ENCODE measurements at places on chromosomes 6 and 20.

- no peak for DNase-seq
Observed at GRCh38 chr20:20582734-20583133, 129.7 kb downstream of the RALGAPA2 start.

DNA sequence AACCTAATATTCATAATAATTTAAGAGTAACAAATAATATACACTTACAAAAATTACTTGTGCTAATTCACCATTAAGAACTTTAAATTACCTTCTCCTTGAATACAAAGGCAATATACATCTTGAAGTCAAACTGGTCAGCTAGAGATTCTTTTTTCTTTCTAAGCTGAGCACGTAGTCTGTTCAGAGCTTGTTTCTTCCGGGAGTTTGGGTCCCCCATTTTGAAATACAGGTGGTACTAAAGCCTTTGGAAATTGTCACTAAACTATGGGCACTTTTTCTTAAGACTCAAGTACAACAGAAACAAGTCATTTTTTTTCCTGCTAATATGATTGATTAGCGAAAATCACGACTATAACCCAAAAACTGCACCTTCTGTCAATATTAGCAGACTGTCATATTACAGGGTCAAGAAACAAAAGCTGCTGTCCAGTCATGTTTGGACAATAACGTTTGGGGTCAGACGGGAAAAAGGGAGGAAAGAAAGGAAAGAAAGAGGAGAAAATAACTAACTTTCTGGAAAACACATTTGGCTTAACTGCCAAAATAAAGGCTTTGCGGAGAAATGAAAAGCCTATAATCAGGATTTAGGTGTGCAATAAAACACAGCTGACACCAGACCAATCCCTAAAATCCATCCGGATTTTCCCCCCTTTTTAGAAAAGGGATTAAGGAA, 367 bp downstream of the C6orf62 start:
- DNase-seq = no peak

GRCh38 chr20:22620342-22620741, 36.0 kb upstream of the FOXA2 start:
- no peak for DNase-seq

- no peak for DNase-seq
Observed at GRCh38 chr6:31659649-31660380, 763 bp downstream of the C6orf47 start.

- DNase-seq = no peak
Observed at GRCh38 chr6:107753778-107754177, 70.3 kb downstream of the SCML4 start.

GRCh38 chr6:753486-753885, 60.5 kb upstream of the EXOC2 start:
- DNase-seq = no peak

GRCh38 chr6:5214570-5215052, 46.1 kb downstream of the LYRM4 start:
- DNase-seq = no peak

DNA sequence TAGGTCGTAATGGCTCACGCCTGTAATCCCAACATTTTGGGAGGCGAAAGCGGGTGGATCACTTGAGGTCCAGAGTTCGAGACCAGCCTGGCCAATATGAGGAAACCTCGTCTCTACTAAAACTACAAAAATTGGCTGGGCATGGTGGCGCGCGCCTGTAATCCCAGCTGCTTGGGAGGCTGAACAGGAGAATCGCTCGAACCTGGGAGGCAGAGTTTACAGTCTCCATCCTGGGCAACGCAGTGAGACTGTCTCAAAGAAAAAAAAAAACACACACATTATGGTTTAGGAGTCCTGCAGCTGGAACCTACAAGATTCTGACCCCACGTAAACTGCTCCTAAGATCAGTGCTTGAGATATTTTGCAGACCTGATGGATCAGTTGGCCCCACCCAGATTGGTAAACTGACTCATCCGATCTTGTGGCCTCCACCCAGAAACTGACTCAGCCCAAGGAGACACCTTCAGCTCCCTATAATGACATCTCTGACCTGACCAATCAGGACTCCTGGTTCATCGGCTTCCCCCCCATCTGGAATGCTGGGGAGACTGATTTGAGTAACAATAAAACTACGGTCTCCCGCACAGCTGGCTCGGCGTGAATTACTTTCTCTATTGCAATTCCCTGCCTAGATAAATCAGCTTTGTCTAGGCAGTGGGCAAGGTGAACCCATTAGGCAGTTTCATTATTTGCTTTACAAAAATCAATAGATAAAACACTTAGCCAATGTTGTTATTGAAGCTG, 96.2 kb upstream of the BTN3A2 start:
- DNase-seq = no peak

DNA sequence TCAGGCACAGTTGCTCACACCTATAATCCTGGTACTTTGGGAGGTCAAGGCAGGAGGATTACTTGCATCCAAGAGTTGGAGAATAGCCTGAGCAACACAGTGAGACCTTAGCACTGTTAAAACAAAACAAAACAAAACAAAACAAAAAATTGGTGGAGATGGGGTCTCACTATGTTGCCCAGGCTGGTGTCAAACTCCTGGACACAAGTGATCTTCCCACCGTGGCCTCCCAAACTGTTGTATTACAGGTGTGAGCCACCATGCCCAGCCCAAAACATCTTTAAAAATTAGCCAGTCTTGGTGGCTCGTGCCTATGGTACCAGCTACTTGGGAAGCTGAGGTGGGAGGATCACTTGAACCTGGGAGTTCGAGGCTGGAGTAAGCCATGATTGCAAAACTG, 120.2 kb downstream of the GMDS start:
- DNase-seq = no peak

- DNase-seq = no peak
Observed at GRCh38 chr6:126077810-126078776, 91.8 kb downstream of the TRMT11 start.

DNA sequence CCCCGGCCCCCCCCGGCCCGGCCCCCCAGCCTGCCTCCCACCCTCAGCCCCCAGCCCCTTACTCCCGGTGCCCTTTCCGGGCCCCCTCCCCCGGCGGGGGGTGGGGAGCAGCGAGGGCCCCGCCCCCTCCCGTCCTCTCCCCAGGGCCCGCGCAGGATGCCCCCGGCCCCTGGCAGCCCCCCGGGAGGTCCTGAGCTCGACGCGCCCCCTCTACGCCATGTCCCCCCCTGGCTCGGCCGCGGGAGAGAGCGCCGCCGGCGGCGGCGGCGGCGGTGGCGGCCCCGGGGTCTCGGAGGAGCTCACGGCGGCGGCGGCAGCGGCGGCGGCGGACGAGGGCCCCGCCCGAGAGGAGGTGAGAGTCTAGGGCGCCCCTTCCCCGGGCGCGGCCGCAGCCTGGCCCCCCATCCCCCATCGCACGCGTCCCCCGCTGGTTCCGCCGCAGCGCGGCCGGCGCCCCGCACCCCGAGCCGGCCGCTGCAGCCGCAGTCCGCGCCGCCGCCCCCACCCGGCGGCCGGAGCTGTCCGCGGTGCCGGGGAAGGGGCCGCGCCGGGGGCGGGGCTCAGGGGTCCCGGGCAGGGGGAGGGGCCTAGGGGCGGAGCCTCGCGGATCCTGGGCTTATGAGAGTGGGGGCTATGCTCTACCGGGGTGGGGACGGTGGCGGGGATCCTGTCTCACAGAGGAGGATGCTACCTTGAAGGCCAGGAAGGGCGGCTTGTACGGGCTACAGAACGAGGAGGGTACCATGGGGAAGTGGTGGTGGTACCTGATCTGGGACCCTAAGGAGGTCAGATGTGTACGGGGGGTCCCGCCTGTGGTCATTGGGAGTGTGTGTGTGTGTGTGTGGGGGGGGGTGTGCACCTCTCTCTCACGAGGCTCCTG, 516 bp downstream of the TMEM151B start:
- no peak for DNase-seq

DNA sequence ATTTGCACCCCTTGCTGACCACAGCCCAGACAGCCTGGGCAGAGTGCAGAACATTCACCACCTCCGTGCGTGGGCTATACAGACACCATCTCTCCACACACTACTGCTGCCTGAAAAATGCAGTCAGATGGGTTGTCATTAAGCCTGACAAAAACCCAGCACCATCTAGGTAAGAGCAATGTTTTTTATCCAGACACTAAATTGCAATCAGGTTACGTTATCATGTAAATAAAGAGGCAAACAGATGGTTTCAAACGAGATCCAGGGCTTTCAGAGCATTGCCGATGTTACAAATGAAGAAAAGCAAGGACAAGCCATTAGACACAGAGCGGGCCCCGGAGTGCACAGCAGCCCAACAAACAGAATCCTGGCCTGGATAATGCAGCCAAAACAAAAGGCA, 269.6 kb downstream of the PKHD1 start:
- no peak for DNase-seq

DNA sequence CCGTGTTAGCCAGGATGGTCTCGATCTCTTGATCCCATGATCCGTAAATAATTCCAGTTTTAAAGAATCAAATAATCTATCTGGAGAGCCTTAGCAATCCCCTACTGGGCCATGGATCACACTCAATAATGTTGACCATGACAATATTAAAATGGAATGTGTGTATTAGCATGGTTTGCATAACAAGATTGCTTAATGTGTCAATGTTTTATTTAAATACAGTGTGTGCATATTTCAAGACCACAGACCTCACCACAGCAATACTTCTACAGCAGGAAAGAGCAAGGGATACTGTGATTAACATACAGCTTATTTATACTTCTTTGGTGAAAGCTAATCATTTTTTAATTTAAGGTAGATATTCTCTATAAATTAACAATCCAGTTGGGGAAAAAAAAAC, 470.4 kb downstream of the TFAP2B start:
- no peak for DNase-seq

- DNase-seq = no peak
Observed at GRCh38 chr6:119856136-119856535, 506.6 kb upstream of the MAN1A1 start.

DNA sequence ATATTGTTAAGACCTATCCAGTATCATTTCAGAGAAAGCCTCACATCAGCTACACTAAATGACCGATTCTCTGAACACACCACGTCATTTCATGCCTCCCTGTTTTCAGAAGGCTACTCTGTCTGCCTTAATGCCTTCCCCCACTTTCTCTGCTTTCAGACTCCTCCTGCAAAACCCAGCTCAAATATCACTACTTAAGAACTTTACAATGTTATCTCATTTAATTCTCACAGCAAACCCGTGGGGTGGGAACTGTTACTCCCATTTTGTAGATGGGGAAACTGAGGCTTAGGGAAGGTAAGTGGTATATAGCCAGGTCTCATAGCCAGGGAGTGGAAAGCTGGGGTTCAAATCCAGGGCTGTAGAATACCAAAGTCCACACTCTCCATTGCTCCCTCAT, 2.8 kb downstream of the CYP24A1 start:
- no peak for DNase-seq

DNA sequence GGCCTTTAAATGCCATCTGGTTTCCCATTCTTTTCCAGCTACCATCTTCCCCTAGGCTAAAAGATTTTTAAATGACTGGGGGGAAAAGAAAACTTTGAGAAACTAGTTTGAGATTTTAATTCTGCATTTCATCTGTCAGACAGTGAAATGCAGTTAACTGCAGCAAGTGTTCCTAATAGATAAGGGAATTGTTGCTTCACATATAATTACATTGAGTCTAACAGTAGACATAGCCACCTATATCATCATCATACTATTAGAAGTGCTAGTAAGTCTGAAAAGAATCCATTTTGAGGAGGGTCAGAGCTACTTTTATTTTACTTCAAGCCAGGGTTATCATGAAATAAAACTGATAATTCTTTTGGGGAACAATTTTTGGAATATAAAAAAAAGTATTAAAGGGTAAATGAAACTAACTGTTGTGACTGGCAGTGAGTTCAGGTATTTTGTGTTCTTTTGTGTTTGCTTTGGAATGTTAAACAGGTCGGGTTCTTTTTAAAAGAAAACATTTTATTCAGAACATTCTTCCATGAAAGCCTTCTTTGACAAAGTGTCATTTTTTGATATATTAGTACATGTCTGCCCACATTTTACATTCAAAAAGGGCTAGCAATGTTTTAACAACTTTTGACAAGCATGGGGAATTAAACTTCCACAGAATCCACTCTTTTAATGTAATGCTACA, 170.1 kb downstream of the HS3ST5 start:
- DNase-seq = no peak

DNA sequence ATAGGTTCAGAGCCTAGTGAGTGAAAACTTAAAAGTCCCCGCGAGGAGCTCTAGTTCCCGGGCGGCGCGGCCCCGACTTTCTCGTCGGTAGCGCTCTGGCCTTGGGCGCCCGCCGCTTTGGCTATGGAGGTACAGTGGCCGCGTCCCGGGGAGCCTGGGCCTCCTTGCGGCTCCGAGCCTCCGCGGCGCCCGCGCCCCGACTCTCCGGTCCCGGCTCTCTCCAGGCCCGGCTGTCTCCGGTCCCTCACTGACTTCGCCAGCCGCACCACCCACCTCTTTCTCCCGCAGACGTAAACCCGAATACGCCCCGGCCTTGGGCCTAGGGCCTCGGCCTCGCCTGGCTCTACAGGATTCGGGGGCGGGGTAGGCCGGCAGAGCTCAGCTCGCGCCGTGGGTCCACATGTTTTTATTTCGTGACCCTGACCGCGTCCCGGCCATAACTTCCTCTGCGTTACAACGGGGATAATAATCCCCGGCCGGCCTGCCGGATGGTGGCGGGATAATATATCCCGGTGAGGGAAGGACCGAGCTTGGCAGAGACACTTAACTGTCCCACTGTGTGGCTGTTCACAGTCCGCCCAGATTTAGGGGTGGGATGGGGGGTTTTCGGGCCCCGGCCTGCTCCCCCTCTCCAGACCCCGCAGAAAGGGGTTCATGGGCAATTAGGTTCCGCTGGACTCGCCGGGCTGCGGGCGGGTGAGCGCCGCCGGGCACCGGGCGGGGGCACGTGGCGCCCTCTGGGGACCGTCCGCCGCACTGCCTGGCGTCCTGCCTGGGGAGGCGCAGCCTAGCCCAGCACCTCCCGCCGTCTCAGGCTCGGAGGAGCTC, 10.0 kb upstream of the TBX18 start:
- no peak for DNase-seq

DNA sequence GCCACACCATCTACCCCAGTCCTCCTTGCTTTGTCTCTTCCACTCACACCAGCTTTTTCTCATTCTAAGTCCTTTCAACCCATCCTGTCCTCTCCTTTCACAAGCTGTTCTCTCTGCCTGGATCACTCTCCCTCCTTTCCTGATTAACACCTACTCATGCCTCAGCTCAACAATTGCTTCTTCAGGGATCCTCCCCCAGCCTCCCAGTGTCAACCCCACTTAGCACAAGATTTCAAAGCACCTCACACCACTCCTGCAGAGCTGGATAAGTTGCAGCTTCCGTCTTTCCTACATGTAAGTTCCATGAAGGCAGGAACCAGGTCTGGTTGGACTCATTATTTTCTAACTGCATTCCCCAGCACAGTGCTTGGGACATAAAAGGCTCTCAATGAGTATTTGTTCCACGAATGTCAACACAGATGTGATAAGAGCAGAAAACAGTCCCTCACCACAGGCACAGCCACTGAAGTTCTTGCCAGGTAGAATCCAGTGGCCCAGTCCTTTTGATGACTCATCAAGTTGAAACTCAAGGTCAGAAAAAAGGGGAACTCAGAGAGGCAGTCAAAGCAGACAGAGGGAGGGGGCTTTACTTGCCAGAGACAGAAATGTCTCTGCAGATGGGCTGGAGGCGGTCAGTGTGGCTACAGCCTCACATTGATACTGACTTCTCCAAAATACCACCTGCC, 193.4 kb upstream of the PRDM1 start:
- DNase-seq = no peak

GRCh38 chr6:137944793-137945498, 77.9 kb downstream of the TNFAIP3 start:
- DNase-seq = no peak

GRCh38 chr6:22764496-22764895, 195.1 kb downstream of the HDGFL1 start:
- no peak for DNase-seq

- DNase-seq = no peak
Observed at GRCh38 chr6:119957195-119957594, 607.6 kb upstream of the MAN1A1 start.

- DNase-seq = no peak
Observed at GRCh38 chr6:24744911-24745310, 26.0 kb upstream of the C6orf62 start.
